ENCODE measurements at places on chromosomes 12 and 14. TPM values are rescaled to one million over a fixed set of nuclear protein-coding genes. Genes with fewer than 3 reads are reported as not detected.

DNA sequence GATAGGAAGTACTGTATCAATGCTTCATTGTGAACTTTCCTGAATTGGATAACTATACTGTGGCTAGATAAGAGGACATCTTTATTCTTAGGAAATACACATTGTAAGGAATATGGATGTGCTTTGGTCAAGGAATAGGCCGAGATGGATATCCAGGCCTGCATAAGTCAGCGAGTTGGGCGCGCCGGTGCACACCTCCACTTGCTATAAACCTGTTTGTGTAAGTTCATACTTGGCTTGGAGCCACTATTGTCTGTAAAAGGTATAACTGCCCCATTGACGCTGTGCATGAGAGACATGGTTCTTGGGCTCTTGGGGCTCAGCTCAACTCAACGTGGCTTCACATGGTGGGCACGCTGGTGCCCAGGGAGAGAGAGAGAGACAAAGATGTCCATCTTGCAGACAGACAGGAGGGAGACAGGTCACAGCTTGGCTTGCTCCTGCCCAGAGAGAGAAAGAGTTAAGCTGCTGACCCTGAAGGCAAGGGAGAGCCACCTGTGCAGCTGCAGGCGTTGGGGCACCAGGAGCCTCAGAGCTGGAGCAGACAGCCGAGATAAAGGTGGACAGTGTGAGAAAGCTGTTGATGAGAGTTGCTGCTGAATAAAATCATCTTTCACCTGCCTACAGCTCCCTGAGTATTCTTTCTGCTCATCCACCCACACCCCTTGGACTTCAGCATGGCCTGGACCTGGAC lies 34.1 kb upstream of the COCH start:
- no peak for DNase-seq

GRCh38 chr14:65151609-65151956 lies 49.3 kb upstream of the MAX start:
- no peak for DNase-seq

Gene TCL1A
- total RNA-seq = 52.1 TPM

Gene TTC6
- not detected for total RNA-seq

Gene GPR137C
- 0.22 TPM for total RNA-seq
